NCI-H2081 (cell line): ENCODE measurements at places on chromosomes 11 and 22.

DNA sequence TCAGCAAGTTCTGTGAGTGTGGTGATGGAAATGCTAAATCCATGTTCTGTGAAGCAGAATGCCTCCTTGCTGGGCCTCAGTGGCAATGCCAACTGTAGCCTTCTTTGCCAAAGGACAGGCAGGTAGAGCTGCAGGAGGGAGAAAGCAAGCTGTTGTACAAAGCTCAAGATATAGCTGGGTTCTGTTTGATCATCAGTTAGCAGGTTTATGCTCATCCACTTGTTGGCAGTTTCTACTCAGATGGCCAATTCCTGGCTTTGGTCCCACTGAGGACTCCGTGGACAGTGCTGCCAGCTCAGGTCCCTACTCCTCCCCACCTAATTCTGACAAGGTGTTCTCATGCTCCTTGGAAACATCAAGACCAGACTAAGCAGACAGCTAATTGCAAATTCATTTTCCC is 65.1 kb downstream of the PRSS23 start:
- DNase-seq: no peak

GRCh38 chr22:50672471-50673230 is at the start of gene SHANK3:
SHANK3 (plus strand) TSS chr22:50672823.
- no peak for DNase-seq

DNA sequence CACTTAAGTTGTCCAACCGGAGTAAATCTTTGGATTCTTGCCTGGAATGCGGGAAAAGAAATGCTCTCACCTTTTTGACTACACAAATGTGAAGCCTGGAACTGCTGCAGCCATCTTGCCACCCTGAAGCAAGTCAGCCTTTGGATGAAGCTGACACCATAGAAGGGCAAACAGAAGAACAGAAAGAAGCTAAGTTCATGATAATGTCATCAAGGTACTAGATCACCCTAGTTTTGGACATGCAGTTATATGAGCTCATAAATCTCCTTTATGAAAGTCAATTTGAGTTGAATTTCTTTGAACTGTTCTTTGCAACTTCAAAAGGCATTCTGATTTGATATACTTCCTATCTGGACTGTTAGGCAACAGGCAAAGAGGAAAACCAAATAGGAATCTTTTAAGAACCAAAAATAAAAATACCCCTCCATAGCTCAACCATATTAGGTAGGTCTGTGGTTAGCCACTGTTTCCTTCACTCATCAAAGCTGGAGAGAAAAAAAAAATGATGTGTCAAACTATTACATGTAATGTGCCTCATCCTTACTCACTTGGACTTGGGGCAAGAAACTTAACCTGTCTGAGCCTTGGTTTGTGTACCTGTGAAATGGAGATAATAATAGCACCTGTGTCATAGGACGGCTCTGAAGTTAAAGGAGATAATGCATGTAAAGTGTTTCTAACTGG is 91.9 kb downstream of the WT1 start:
- DNase-seq: no peak

GRCh38 chr11:128135451-128135850 is 451.9 kb downstream of the ETS1 start:
- DNase-seq: no peak

DNA sequence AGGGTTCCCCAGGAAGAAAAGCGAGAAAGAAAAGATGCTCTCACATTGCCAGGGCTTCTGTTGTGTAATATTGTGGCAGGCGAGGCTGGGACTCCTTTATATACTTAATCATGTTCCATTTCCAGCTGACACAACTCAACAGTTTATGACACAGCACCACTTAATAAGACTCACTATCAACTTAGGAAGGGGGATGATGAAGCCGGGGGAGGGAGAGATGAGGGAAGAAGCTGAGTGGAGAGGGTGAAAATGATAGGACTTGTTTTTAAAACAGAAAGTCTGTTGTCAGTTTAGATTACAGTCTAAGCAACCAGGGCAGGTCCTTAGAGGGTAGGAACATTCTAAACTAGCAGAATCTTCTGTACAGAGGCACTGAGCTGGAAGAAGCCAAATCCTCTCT is 397.0 kb downstream of the NXPE2 start:
- no peak for DNase-seq

GRCh38 chr22:50183141-50183971 is 2.4 kb upstream of the TRABD start:
- no peak for DNase-seq

GRCh38 chr22:49234459-49234858 is 593.2 kb downstream of the BRD1 start:
- no peak for DNase-seq

GRCh38 chr22:50089682-50090411 is at the start of gene MOV10L1:
MOV10L1 (plus strand) TSS chr22:50090006; CDS start chr22:50090089, 83 bp downstream.
- DNase-seq: no peak

DNA sequence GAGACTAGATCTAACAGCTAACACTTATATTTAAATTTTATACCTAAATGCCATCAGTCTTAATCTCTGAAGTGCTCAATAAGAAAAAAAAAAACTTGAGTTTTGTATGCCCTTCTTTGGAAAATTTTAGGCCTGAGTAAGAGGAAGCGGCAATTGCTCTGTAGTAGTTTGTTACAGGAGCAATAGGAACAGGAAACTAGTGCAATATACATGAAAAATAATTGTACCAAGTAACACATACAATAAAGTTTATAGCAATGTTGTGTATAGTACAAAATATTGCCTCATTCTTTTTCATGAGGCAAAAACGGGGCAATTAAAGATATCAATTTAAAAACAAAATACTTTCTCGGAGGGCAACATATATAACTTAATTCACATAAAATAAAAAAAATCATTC is 19.7 kb downstream of the OR5AK2 start:
- no peak for DNase-seq

GRCh38 chr11:117495357-117495756 is 167.7 kb downstream of the CEP164 start:
- peak; percentile 41 for DNase-seq

GRCh38 chr11:11958403-11959231 is 49.8 kb downstream of the DKK3 start:
- no peak for DNase-seq

DNA sequence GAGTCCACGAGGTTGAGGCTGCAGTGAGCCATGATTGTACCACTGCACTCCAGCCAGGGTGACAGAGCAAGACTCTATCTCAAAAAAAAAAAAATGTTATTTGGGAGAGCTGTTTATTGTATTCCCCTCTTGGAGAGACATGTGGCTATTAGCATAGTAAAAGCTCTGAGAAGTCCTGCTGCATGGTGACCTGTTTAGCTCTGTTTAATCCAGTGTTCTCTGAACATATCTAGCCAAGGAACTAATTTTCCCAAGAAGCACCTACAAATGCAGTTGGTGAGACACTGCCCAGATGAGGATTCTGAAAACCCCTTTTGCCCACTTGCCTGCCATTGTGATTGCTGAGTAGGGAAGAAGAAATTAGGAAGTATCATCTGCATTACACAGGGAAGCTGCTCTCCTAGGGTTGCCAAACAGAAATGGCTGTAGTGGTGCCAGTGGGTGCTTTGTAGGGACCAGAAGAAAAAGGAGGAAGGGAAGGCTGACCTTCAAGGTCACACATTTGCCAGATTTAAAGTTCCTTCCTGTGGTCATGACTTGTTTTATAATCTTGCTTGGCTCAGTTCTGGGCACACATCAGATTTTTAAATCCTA is 15.7 kb downstream of the TIMP3 start:
- DNase-seq: no peak

GRCh38 chr11:93504110-93505095 is 38.8 kb downstream of the SMCO4 start:
- peak; percentile 45 for DNase-seq

DNA sequence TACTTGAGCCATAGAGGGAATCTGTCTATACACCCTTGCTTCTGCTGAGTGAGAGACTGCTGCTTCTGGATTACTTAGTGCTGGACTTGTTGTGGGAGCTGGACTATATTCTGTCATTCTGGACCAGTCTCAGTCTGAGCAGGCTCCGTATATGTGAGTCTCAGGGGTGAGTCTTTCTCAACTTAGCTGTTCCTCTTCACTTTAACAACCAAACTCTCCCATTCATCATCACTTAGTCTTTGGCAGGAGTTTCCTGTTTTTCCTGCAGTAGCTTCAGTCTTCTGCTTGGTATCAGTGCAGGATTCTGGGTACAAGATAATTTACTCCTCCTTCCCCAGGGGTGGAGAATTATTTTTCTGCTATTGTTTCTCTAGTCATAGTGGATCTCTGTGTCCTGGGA is 779.5 kb downstream of the METTL15 start:
- DNase-seq: no peak

GRCh38 chr11:125886997-125887372 is 483 bp upstream of the HYLS1 start:
- no peak for DNase-seq

GRCh38 chr11:8098879-8099278 is 17.9 kb downstream of the TUB start:
- no peak for DNase-seq

- DNase-seq: peak; percentile 66
Observed at GRCh38 chr22:38868886-38869381, 3.1 kb downstream of the CBX6 start.

GRCh38 chr22:46774253-46774979 is 12.0 kb downstream of the TBC1D22A start:
- DNase-seq: no peak

- DNase-seq: no peak
Observed at GRCh38 chr22:17964156-17964555, 60.2 kb downstream of the MICAL3 start.

DNA sequence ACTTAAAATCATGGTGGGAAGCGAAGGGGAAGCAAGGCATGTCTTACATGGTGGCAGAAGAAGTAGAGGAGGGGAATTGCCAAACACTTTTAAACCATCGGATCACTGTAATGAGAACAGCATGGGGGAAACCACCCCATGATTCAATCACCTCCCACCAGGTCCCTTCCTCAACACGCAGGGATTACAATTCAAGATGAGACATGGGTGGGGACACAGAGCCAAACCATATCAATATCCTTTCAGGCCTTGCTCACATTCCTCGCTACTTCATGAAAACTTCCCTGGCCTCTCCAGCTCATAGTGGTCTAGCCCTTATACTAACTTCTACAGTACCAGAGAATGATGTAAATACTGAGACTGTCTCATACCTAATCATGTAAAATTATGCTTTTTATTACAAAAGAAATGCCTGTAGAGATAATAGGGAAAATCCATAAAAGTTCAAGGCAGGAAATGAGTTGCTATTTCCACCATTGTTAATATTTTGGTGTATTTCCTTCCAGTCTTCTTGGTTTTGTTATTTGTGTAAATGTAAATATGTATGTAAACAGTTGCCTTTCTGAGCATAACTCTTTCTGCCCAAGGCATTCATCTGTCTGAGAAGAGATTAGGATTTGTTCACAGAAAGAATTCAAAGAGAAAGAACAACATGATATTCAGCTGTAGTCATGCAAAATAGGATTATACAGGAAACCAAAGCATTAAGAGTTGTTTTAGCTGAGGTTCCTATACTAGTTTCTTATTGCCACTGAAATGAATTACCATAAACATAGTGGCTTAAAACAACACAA is 104.3 kb upstream of the LDLRAD3 start:
- no peak for DNase-seq

GRCh38 chr22:26894766-26895485 is 237.5 kb downstream of the MIAT start:
- DNase-seq: no peak

GRCh38 chr22:43396934-43397457 is 14.8 kb upstream of the MPPED1 start:
- DNase-seq: peak; percentile 67

- no peak for DNase-seq
Observed at GRCh38 chr11:15843309-15843872, 513.0 kb downstream of the SOX6 start.

DNA sequence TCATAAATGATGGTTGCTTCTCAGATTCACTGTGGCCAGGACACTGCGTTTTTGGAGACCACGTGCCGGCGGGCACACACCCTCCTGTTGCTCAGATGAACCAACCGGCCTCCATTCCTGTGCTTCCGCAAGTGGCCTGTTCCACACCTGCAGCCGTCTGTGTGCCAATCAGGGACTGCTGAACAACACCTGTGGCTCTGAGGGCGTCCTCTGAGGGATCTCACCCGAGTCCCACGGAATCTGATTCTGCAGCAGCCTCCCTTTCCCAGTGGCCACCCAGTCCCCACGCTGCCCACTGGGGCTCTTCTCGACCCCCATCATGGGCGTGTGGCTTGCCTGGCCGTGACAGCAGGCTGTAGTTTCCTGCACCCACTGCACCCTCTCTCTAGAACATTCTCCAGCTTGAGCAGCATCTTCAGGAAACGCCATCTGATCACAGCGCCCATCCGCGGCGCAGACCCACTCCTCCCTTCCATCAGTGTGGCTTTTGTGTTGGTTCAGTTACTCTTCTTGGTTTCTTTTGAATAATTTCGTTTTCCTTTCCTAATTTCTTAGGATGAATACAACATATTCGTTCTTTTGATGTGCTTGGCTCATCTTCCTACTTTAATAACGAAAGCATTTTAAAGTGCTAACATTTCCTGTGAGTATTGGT is 100.3 kb upstream of the SLC22A12 start:
- DNase-seq: no peak

GRCh38 chr22:31533374-31533773 is 37.0 kb downstream of the SFI1 start:
- no peak for DNase-seq

DNA sequence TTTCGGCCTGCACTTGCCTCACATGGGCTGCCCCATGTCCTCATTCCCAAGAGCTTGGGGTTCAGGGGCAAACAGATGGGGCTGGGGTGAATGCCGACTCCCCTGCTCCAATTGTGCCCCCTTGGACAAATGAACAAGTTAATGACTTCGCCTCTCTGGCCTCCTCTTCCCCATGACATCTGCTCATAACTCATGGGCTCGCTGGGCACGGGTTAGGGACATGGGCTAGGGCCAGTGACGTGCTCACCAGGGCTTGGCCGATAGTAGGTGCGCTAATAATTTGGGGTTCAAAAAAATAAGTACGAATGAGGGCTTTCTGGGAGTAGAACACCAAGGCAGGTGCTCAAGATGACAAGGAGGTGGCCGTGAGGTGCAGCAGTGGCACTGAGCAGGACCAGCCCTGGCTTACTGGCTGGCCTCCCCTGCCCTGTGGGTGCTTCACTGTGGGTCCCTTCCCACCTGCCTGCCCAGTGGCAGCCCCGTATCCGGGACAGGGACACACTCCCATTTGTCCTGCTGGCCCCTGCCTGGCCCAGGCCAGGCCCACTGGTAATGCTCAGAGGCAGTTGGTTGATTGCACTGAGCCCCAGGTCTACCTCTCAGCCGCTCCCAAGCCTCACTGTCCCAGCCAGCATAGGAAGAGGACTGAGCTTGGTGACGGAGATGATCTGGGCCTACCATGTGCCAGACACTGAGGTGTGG is 12.3 kb downstream of the CBX6 start:
- no peak for DNase-seq

GRCh38 chr11:118129471-118130172 is 23.0 kb downstream of the SCN4B start:
- no peak for DNase-seq
